ENCODE measurements at places on chromosomes 6 and 20. TPM values are rescaled to one million over a fixed set of nuclear protein-coding genes. Genes with fewer than 3 reads are reported as not detected.

C20orf141 gene
- polyA plus RNA-seq = not detected

PACRG gene
- polyA plus RNA-seq = 6.9 TPM

PERP gene
- polyA plus RNA-seq = 0.79 TPM

NUS1 gene
- polyA plus RNA-seq = 36.3 TPM

PCSK2 gene
- 29.8 TPM for polyA plus RNA-seq

GLP1R gene
- polyA plus RNA-seq = not detected

SLC2A10 gene
- polyA plus RNA-seq = not detected

SLC4A11 gene
- polyA plus RNA-seq = not detected

CALHM6 gene
- polyA plus RNA-seq = 12.0 TPM

DZANK1 gene
- polyA plus RNA-seq = 10.6 TPM

DAAM2 gene
- polyA plus RNA-seq = 0.62 TPM

BPI gene
- polyA plus RNA-seq = not detected

PPIL6 gene
- polyA plus RNA-seq = 11.8 TPM

PROKR2 gene
- polyA plus RNA-seq = not detected

SUMO4 gene
- not detected for polyA plus RNA-seq

MYH7B gene
- polyA plus RNA-seq = 0.18 TPM

MEI4 gene
- polyA plus RNA-seq = not detected

SNAI1 gene
- polyA plus RNA-seq = not detected

NRM gene
- polyA plus RNA-seq = 7.1 TPM

LBP gene
- polyA plus RNA-seq = not detected

CTCFL gene
- not detected for polyA plus RNA-seq

TOX2 gene
- polyA plus RNA-seq = 0.86 TPM

FNDC1 gene
- not detected for polyA plus RNA-seq

TP53TG5 gene
- not detected for polyA plus RNA-seq

CENPW gene
- not detected for polyA plus RNA-seq

ADGRF4 gene
- not detected for polyA plus RNA-seq

CDC5L gene
- 28.9 TPM for polyA plus RNA-seq

VGLL2 gene
- not detected for polyA plus RNA-seq

SYNE1 gene
- 31.7 TPM for polyA plus RNA-seq

OR12D3 gene
- polyA plus RNA-seq = not detected

ATP6V1G2 gene
- 56.7 TPM for polyA plus RNA-seq

F13A1 gene
- not detected for polyA plus RNA-seq

NELFE gene
- polyA plus RNA-seq = 117 TPM

BMP5 gene
- 0.14 TPM for polyA plus RNA-seq

HSPA1L gene
- polyA plus RNA-seq = 2.6 TPM

PPP1R14C gene
- polyA plus RNA-seq = 14.0 TPM

ID1 gene
- 26.3 TPM for polyA plus RNA-seq

SFTA2 gene
- polyA plus RNA-seq = not detected

HLA-F gene
- polyA plus RNA-seq = 1.4 TPM

CDH4 gene
- polyA plus RNA-seq = 32.0 TPM

TSHZ2 gene
- 4.6 TPM for polyA plus RNA-seq

TOMM34 gene
- 11.7 TPM for polyA plus RNA-seq

MEP1A gene
- polyA plus RNA-seq = not detected

ELOVL4 gene
- 47.9 TPM for polyA plus RNA-seq

ANGPT4 gene
- polyA plus RNA-seq = not detected

MAP1LC3A gene
- 58.3 TPM for polyA plus RNA-seq

NKX2-4 gene
- polyA plus RNA-seq = not detected

RUNX2 gene
- not detected for polyA plus RNA-seq

PLCB4 gene
- 13.1 TPM for polyA plus RNA-seq

CCN2 gene
- 2.3 TPM for polyA plus RNA-seq

SEL1L2 gene
- not detected for polyA plus RNA-seq

ZNF391 gene
- 2.5 TPM for polyA plus RNA-seq

SLC22A2 gene
- not detected for polyA plus RNA-seq

ANKS1A gene
- polyA plus RNA-seq = 22.6 TPM

HTR1B gene
- 0.58 TPM for polyA plus RNA-seq
